Right ventricle myocardium inferior (tissue), 1 donor: ENCODE measurements at places on chromosomes 5 and 9. TPM values are rescaled to one million over a fixed set of nuclear protein-coding genes. Genes with fewer than 3 reads are reported as not detected.

Gene CMYA5
- total RNA-seq = 886 TPM

Gene SURF4
- total RNA-seq = 68.4 TPM

Gene GARIN3
- not detected for total RNA-seq

Gene LCNL1
- total RNA-seq = 8.6 TPM

Gene SMIM3
- 19.8 TPM for total RNA-seq

Gene HTR1A
- total RNA-seq = not detected

Gene GPRIN1
- total RNA-seq = 0.41 TPM

Gene GNA14
- 2.6 TPM for total RNA-seq

Gene PCDHGB3
- 7.3 TPM for total RNA-seq

Gene FAM221B
- total RNA-seq = not detected

DNA sequence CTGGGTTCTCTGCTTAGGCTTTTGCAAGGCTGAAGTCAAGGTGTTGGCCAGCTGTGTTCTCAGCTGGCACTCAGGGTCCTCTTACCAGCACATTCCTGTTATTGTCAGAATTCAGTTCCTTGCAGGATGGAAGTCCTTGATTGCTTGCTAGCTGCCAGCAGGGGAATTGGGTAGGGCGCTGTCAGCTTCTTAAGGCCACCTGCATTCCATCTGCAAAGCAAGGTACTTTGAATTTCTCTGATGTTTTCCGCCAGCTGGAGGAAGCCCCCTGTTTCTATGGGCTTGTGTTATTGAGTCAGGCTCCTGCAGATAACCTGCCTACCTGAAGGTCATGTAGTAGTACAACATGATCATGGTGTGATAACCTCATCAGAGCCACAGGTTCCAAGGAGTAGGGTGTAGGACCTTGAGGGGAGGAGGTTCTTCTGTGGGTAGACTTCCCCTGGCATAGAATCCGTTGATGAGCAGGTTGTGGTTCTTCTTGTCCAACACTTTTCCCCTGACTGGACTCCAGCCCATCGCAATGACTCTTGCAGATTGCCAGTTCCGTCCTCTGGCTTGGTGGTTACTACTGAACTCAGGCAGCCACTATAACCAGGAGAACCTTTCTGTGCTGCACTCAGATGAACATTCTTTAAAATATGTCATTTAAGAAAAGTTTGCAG, 6.8 kb downstream of the TENT4A start:
- DNase-seq = no peak

DNA sequence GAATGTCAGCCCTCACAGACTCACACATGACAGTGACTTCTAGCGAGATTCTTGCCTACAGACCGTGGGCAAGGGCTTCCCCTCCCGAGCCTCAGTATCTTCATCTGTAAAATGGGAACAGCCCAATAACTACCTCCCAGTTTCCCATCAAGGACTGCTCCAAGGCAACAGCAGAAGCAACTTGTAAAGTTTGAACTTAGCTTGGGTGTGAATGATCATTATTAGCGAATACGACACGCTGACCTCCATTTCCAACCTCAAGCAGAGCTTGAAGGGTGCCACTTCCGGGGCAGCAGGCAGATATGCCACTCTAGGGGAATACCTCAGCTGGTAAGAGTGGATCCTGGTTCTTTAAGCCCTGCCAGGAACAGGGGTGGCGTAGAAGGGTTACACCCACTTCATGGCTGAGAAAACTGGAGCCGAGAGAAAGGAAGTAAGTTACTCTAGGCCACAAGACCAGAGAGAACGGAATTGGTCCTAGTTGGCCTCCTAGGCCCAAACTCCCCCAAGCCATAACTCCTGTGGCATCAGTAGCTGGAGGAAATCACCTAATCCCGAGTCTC, 2.0 kb downstream of the RNF44 start:
- DNase-seq = peak; percentile 50

DNA sequence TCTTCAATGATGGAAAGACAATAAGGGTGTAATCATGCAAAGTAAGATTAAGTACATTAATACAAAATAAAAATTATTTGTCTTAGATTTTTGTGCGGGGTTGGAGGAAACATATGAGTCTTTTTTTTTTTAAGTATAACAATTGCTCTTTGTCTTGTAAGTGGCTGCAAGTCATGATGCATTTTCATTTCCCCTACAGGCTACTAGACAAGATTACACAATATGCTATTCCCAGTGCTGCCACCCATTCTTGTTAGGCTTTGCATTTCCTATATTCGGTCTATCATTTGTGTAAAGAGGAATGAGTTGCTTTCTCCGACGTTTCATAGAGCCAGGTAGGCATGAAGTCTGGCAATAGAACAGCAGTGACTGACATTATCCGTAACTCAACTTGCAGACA, 294.2 kb upstream of the CYLC2 start:
- DNase-seq = no peak

DNA sequence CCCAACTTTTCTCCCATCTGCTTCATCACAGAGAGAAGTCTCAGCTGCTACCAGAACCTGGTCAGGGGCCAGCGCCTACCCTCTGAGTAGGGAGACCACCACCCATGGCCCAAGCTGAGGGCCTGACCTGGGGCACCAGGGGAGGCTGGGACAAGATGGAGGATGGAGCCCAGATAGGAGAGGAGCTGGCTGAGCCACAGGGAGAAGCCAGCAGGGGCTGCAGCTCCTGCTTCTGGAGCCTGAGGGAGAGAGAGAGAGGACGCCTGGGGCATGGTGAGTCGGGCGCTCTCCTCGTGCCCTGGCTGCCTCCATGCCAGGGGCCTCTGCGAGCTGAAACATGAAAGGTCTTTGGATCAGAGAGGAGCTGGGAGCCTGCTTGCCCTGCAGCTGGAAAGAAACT, 1.4 kb upstream of the FOXI1 start:
- DNase-seq = no peak

GRCh38 chr9:98099898-98100297, 19.1 kb downstream of the TRIM14 start:
- DNase-seq = no peak

- DNase-seq = no peak
Measured at GRCh38 chr9:2495221-2496005, 126.2 kb upstream of the VLDLR start.

GRCh38 chr5:149794041-149794440, 63.9 kb downstream of the PPARGC1B start:
- no peak for DNase-seq

- no peak for DNase-seq
Measured at GRCh38 chr5:142842994-142843905, 73.1 kb downstream of the ARHGAP26 start.

DNA sequence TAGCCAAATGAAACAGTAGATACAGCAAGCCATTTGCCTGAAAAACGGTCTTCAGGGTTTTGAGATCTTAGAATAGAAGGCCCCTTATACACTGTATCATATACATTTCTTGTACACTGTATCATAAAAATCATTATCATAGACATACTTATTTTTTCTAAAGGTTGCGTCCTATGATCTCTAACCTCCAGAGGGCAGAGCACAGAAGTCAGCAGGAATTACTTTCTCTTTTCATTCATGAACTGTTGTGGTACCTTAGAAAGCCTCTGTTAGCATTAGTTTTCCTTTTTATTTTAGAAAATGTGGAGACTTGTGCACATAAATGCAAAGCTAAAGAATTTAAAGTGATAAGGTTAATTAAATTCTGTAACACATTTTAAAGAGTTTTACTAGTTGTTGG, 115.4 kb downstream of the OXCT1 start:
- no peak for DNase-seq

- DNase-seq = no peak
Measured at GRCh38 chr9:99811172-99811571, 10.5 kb upstream of the NR4A3 start.

DNA sequence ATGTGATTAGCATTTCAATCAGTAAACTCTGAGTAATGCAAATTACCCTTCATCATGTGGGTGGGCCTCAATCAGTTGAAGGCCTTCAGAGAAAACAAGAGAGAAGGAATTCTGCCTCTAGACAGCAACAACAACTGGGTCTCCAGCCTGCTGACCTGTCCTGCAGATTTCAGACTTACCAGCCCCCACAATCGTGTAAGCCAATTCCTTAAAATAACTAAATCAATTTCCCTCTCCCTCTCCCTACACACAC, 41.7 kb upstream of the FBXW11 start:
- no peak for DNase-seq

DNA sequence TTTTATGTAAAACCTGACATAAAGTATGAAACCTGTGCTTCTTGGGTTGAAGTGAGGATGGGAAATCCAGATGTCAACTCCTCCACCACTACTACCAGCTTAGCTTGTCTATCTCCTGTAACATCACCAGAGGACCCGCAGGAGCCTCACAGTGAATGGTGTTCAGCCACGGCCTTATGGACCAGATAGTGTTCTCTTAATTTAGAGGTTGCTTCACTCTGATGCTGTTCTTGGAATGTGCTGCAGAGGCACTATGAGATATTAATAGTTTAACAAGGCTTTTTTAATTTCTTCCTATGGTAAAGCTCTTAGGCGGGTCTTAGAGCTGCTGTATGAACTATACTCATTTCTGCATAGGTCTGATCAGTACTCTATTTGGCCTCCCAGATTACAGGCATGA, 27.9 kb downstream of the NFX1 start:
- DNase-seq = no peak

- DNase-seq = no peak
Measured at GRCh38 chr5:96671441-96671840, 9.3 kb downstream of the CAST start.

DNA sequence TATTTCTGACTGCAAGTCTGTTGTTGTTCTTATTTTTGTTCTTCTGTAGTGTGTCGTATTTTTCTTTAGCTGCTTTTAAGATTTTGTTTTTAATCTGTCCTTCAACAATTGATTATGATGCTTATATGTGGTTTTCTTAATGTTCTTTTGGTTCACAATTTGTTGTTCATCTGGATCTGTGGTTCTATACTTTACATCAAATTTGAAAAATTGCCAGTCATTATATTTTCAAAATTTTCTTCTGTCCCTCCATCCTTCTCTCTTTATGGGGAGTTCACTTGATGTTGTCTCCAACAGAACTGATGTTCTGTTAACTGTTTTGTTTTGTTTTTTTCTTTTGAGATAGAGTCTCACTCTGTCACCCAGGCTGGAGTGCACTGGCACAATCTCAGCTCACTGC, 378.5 kb upstream of the CD180 start:
- no peak for DNase-seq

DNA sequence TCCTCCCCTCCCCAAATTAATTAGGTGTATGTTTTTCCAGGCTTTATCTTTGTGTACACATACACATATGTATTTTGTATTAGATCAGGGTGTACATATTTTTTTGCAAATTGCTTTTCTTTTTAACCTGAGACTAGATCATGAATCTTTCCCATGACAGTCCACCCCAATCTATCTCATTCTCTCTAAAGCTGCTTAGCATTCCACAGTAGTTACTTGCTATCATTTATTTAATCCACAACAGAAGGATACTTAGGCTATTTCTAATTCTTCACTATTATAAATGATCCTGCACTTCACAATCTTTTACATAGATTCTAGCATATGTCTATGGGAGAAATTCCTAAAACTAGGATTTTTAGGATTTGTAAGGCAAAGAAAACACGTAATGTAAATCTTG, 43.9 kb downstream of the SH3RF2 start:
- DNase-seq = no peak

DNA sequence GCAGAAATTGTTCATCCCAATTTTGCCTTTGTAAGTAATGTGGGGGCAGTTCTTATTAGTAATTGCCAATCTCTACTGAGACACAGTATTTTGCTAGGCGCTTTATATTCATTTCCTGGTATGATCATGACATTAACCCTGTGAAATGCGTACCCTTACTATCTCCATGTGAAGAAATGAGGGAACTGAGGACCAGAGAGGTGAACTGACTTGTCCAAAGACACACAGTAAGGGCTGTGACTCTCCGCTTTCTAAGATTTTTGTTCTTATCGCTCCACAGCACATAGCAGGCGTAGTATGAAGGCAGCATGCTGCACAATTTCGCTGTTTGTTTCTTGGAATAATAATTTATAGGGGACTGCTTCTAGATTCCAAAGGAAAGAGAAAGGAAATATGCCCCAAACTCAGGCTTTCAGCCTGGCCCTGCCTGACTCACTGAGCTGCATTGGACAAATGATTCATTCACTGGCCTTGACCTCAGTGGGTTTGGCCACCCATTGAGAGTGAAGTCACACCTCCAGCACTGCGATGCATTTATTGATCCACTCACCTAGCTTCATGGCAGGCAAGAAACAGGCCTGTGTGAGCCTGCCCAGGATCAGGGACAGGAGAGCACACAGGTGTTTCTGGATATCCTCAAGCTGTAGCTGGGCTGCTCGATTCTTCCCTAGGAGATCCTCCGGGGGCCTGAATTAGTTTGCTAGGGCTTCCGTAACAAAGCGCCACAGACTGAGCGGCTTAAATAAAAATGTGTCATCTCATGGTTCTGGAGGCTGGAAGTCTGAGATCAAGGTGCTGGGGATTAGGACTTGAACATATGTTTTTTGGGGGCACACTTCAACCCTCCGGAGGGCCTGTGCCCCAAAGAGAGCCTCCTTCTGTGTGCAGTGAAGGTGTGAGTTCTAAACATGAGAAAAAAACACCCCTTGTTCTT, 7.2 kb upstream of the DUSP1 start:
- no peak for DNase-seq

DNA sequence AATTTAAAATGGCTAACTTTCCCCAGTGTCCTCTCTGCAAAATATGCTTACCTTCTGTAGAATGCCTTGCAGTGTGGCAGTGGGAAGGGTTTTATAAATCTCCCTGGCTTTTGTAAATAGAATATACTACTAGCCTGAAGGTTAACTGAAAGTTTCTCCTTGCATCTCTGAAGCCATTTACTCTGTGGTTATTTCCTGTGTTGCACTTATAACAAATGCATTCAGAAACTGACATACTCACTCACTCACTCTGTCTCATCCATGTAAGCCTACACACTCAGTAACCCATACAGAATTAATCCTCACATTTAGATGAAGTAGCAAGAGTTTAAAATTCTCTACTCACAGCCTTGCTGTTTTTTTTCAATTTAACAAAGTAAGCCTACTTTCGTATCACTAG, 87.1 kb upstream of the SH3GL2 start:
- DNase-seq = no peak

GRCh38 chr5:17305964-17306725, 88.7 kb downstream of the BASP1 start:
- no peak for DNase-seq

DNA sequence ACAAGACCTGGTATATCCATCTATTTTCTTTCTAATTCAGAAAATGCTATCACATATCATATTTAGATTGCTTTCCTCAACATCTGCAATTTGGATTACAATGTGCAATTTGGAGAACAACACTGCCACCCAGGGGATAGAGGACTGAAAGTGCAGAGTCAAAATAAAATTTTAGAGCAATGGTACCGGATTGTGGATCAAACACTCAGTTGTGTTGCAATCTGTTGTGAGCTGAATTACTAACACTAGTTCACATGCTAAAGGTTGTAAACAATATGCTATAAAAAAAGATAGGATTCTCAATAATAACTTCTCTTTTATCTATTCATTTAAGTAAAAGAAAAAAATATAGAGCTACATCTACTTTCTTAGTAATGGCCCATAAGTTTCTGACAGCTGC, 11.9 kb upstream of the SRFBP1 start:
- no peak for DNase-seq

DNA sequence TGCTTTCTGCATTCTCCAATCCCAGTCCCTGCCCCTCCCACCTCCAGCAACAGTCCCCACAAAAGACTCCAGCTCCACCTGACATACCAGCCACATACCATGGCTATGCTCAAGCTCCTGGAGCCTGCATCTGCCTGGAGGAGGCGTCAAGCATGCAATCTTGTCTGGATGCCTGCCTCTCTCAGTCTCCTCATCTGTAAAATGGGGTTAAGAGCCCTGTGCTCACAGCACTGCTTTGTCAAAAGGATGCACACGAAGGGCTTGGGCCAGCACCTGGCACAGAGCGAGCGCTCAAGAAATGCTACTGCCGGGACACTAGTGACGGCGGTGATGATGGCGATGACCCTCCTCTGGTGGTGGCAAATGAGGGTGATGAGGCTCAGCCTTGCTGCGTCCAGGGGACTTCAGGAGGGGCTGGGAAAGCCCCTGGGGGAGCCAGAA, 202.9 kb upstream of the IER5L start:
- no peak for DNase-seq
